ENCODE measurements at places on chromosomes 3 and 15.

GRCh38 chr3:106255870-106256248 is 387.0 kb upstream of the CBLB start:
- DNase-seq: no peak

DNA sequence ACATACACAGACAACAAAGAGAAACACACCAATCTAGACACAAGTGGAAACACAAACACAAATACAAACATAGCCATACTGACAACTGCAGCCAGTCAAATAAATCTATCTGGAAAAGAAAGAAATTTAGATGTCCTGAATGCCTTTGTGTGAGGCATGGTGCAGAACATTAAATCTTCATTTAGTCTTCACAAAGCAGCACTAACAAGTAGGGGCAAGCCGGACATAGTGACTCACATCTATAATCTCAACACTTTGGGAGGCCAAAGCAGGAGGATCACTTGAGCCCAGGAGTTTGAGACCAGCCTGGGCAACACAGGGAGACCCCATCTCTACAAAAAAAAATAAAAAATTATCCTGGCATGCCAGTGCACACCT is 11.7 kb downstream of the MEGF11 start:
- DNase-seq: no peak

DNA sequence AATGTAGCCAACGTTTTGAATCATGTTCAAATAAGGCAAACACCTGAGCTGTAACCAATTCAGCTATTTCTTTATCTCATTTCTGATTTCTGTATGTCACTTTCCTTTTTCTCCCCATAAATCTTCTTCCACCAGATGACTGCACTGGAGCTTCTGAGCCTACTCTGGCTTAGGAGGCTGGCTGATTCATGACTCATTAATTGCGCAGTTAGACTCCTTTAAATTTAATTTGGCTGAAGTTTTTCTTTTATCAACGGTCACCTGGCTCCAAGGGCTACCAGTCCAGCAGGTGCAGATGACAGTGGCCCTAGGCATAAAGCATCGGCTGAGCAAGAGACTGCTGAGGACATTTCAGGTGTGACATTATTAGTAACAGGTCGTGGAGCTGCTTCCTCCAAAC is 39.6 kb upstream of the ITGA11 start:
- DNase-seq: no peak

DNA sequence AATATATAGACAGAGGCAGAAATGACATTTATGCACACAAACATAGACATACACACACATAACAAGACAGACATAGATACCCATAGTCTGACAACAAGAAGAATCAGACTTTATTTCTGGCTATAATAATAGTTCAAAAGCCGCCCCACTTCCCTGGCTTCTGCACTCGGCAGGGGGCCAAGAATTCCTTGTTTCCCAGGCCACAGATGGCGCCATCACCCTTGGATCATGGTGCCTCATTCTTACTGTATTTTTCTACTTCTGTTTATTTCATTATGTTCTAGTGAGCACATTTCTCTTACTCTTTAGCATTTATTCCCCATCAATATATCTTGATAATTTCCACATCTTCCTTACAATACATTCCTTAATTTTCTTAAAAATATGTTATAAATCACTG is 387.5 kb downstream of the NLGN1 start:
- no peak for DNase-seq

DNA sequence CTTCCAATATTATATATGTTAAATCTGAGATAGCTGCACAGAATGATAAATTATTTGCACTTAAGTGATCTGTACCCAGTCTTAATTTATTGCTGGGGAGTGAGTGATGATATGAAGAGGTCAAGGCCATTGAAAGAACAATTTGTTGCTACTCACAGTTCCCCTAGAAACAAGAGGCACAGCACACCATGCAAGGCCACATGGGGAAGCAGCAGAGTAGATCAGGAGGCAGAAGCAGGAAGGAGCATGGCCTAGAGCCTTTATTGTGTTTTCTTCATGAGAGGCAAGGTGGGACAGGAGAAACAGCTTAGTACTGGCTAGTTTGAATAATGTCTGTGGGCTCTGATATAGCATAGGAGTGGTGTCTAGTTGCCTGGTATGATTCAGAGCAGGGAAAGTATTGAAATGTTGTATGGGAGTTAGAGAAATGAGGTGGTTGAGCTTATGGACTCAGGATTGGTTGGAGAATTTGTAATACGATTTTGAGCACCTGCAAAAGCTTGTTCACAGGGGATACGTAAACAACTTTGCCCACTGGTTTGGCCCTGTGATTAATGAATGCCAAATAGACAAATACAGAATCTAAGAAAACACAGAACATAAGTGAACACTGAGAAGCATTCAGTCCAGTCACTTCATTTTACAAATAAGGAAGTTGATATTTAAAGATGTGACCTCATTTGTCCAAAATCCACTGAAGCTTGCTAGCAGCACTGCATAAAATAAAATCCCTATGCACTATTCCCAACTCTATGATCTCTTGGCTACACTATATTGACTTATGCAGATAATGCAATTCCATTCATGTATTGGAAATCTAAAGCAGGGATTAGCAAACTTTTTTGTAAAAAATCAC is 71.7 kb downstream of the TMCO5A start:
- no peak for DNase-seq

DNA sequence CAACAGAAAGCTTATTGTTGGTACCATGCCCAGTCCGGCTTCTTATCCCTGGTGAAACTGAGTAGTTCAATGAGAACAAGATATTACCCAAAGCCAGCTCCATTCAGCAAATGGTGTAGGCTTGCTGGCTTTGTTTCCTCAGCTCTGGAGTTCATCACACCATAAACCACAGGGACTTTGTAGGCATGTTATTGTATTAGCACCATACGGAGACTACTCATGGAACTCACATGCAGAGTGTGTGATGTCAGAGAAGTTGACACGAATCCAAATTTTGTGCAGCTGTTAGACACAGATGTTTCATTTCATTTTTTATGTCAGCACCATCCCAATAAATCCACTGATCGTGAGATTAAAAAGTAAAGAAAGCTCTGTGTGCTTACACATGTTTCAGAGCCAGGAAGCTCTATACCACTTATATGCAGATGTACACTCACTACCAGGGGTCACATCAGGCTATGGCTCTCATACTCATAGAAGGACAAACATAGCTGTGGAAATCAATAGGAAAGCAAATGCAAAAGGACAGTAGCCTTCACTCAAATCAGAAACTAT is 63.4 kb upstream of the LEKR1 start:
- DNase-seq: peak; percentile 94

GRCh38 chr3:51975852-51976549 is 1.1 kb downstream of the ABHD14A start:
- peak; percentile 7 for DNase-seq

- DNase-seq: no peak
Observed at GRCh38 chr3:164479406-164479805, 598.9 kb downstream of the SI start.

GRCh38 chr15:39999538-40000200 is 39.3 kb downstream of the SRP14 start:
- DNase-seq: no peak

DNA sequence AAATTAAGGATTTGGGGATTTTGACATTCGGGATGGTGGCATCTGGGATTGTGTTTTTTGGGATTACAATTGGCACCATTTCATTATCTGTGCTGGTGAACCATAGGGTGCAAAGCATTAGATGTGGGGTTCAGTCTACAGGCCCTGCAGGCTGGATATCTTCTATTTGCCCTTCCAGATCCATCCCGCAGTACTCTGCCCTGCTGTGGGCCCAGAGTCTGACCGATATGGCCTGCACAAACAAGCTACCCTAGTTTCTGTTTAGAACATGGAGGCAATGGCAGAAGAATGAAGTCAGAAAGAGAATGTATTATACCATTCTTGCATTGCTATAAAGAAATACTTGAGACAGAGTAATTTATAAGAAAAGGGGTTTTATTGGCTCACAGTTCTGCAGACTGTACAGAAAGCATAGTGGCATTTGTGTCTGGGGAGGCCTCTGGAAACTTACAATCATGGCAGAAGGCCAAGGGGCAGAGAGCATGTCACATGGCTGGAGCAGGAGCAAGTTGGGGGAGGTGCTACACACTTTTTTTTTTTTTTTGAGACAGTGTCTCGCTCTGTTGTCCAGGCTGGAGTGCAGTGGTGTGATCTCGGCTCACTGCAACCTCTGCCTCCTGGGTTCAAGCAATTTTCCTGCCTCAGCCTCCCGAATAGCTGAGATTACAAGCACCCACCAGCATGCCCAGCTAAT is 93.7 kb downstream of the NCEH1 start:
- no peak for DNase-seq

DNA sequence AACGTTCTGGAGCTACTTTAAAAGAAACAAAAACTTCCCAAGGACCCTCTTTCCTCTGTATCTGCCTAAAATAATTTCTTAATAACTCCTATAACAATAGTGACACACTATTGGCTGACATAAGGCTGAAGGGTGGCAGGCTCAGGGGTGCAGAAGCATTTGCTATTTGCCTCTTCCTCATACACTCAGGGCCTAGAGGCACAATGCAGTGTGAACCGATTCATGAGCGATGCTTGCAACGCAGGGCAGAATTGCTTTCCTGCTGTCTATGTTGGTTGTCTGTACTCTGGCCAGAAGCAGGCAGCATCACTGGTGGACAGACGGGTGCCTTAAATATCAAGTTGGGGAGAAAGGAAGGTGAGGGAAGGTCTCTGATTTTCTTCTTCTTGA is 157.4 kb downstream of the AGBL1 start:
- no peak for DNase-seq

DNA sequence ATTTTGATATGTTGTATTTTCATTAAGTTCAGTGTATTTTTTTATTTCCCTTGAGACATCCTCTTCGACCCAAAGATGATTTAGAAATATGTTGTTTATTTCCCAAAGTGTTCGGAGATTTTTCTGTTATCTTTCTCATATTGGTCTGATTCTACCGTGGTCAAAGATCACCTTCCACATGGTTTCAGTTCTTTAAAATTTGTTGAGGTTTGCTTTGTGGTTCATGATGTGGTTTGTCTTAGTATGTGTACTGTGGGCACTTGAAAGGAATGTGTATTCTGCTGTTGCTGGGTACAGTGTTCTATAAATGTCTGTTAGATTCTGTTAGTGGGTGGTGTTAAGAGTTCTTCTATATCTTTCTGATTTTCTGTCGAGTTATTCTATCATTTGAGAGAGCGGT is 103.4 kb upstream of the FHIT start:
- DNase-seq: no peak

DNA sequence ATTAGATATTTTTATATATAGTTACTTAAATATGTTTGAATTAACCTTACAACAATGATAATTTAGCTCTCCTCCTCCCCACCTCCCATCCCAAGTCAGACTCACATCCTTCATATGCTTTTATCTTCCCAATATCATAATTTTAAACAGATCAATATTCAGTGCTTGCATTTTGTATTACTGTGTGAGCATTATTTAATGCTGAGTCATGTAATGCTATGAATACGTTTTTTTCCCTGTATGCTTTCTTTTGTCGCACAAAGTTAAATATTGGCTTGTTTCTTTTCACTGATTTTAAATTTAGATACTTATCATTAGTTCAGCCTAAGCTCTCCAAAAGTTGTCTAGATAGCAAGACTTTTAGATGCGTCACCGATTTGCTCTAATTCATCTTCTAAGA is 471.6 kb upstream of the SGO1 start:
- DNase-seq: no peak

GRCh38 chr3:63946753-63947152 is 34.6 kb upstream of the SCAANT1 start:
- DNase-seq: no peak

- DNase-seq: peak; percentile 70
Observed at GRCh38 chr3:32743934-32744333, 58.9 kb downstream of the CNOT10 start.

- no peak for DNase-seq
Observed at GRCh38 chr3:188326111-188326510, 172.2 kb downstream of the LPP start.

Measured in AG09309 (cell line).